ENCODE measurements at places on chromosomes 1 and 21.

DNA sequence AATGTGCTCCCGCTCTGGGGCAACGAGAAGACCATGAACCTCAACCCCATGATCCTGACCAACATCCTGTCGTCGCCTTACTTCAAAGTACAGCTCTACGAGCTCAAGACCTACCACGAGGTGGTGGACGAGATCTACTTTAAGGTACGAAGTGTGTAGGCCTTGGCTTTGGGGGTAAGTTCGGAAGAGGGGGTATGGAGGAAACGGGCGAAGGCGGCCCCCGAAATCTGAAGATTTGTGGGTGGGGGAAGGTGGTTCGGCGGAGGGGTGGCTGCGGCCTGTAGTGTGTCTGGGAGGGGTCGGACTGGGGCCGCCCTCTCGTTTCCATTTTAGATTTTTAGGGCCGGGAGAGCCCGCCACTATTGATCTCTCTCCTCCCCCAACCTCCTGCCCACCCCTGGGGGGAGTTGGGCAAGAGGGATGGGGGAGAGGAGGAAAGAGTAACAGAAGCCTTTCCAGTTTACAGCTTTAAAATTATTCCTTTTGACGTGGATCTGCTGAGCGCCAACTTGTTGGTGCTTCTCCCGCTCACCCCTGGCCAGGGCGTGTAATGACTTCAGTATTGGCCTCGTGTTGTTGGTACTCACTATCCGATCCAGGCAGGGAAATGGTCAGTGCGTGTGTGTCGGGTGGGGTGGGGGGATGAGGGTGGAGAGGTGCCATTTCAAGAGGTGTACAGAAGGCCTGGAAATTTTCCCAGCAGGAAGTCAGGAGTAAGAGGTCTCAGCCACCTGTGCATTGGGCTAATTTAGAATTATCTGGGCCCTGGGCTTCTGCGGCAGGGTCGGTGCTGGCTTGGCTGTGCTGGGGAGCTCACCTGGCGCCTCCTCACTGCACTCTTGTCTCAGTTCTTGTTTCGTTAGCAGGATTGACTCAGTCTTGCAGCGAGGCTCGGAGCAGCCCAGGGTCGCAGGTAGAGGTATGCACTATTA lies 880 bp downstream of the PRPF38B start:
- DNase-seq = peak; percentile 57

DNA sequence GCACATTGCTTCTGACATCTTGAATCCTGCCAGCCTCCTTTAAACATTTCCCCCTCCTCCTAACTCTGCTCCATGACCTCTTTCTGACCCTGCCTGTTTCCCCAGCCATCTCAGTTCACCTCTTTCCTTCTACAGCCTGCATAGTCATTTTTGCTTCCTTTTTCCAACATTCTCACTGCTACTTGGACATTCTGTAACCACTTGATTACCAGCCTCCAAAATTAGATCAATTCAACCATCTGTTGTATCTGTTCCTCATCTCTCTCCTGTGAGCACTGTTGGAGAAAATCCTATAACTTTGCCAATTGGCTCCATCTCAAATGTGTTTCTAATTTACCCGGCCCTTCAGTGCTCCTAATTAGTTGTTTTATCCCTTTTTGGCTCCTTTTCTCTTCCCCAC lies 27.5 kb upstream of the GPR88 start:
- no peak for DNase-seq

- DNase-seq = peak; percentile 59
Observed at GRCh38 chr1:202656057-202656456, 54.2 kb downstream of the SYT2 start.

- no peak for DNase-seq
Observed at GRCh38 chr1:226677027-226678020, 61.8 kb downstream of the ITPKB start.

GRCh38 chr1:160346958-160347357 lies 3.8 kb downstream of the NCSTN start:
- no peak for DNase-seq

DNA sequence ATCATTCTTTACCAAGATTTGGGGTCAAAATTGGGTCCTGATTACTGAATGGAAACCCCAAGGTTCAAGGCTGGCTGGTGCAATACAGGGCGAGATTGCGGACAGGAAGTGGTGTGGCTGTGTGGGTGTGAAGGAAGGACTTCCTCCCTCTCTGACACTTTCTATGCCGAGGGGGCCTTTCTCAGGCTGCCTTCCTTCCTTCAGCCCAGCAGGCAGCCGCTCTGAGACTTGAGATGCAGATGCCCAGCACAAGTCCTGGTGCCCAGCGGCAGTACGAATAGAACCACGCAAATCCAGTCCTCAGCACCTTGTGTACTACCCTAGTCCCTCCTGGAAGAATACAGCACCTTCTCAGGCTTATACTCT lies 16.3 kb downstream of the BATF3 start:
- DNase-seq = no peak

DNA sequence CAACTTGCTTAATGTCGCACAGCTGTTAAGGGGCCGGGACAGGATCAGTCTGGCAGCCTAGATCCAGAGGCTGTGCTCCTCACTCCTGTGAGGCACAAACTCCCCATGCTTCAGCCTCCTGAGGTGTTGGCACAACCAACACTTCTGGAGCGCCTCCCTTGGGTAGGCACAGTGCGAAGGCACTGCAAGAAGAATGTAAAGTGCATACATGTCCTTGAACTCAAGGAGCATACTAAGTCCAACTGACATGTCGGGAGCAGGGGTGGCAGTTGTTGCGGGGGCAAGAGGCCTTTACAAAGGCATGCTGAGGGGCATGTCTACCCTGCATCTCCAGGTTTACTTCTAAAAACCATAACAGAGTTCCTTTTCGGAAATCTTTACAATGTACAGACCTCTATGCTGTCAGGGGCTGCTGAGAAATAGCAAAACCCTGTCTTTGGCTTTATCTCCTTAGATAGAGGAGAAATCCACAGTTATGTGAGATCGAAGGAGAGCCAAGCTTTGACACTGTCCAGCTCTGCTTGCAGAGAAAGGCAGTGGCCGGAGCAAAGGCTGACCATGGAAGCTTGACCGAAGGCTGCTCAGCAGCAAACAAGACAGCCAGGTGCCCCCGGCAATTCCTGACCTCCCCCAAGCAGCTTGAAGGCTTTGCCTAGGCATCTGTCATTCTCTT lies 93.9 kb downstream of the CDC7 start:
- DNase-seq = peak; percentile 40

DNA sequence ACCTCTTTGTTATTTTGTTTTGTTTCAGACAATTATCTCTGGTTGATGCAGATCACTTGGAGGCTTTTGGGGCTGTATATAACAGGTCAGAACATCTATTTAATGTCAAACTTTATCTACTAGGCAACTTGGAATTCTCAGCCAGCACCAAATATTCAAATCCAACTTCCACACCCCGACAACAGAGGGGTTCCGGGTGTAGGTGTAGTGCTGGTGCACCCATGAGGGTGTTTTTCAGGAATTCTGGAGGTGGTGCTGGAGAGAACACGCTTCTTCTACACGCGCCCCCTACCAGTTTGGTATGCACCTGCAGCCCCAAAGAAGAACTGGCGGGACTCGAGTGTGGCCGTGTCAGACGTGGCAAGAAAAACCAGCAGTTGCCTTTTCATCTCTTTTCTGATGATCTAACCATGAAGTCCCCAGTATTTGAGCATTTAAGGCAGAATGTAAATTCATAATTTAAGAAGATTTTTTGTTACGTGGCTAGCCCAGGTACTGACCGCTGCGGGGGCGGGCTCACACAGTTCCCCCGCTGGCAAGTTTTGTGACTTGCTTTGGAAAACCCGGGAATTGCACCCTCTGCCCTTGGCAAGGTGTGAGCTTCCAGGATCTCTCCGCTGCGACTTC lies 462 bp upstream of the TLCD4 start:
- peak; percentile 79 for DNase-seq

DNA sequence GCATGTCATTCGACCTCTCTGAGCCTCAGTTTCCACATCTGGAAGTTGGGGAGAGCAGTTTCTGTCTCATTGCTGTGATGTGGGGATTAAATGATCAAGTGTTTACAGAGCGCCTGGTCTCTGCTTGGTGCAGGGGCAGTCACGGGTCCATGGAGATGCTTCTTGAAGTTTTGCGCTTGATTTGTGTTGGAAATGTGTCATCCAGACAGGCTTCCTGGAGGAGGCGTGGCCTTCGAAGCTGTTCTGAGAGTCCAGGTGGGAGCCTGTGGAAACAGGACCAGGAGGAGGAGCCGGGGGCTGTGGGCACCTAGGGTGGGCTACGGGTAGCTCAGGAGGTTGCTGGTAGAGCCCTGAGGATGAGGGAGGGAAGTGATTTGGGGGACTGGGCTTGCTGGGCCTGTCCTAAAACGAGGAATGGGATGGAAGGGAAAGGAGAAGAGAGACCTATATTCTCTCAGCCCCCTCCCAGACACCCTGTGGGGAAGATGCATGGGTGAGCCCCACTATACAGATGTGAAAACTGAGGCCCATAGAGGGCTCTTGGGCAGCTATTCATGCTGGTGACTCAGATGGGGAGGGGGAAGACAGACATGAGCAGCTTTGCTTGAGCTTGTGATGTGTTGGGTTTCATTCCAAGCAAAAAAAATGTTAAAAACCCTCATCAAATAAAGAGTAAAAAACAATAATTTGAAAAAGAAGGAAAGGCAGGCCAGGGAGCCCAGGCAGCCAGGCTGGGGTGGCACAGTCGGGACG lies 107.2 kb upstream of the WNT4 start:
- DNase-seq = no peak

GRCh38 chr1:158055854-158056253 lies 62.4 kb downstream of the KIRREL1 start:
- DNase-seq = no peak

GRCh38 chr1:109516872-109517271 lies 7.3 kb upstream of the AMIGO1 start:
- DNase-seq = no peak

GRCh38 chr1:47830021-47830420 lies 167.2 kb downstream of the TRABD2B start:
- no peak for DNase-seq

- no peak for DNase-seq
Observed at GRCh38 chr1:101086783-101087182, 61.2 kb upstream of the DPH5 start.

- peak; percentile 47 for DNase-seq
Observed at GRCh38 chr1:57423656-57424211, at the start of gene DAB1. Gene DAB1 (minus strand): TSS chr1:57424060. CDS start chr1:57291030, 133,030 bp downstream.

GRCh38 chr21:16199539-16199938 lies 469.8 kb downstream of the USP25 start:
- no peak for DNase-seq

- DNase-seq = no peak
Observed at GRCh38 chr1:205499789-205500188, 4.7 kb upstream of the CDK18 start.

DNA sequence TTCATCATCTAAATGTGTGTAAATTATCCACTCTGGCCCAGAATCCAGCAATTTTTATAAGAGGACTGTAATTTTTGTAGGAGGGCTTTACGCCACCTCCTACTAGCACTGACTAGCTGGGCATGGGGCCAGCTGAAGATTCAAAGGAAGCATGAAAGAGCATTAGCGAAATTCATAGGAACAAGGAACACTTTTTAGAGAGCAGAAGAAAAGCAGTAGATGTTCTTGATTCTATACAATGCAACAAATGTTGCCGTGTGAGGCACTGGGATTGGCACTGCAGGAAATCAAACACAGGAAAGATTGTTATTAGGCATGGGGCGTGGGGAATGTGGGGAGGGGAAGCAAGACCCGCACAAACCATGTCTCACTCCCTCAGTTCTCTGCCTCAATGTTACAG lies 58.4 kb upstream of the PARP1 start:
- no peak for DNase-seq

GRCh38 chr1:12553963-12554362 lies 64.0 kb downstream of the DHRS3 start:
- peak; percentile 26 for DNase-seq

DNA sequence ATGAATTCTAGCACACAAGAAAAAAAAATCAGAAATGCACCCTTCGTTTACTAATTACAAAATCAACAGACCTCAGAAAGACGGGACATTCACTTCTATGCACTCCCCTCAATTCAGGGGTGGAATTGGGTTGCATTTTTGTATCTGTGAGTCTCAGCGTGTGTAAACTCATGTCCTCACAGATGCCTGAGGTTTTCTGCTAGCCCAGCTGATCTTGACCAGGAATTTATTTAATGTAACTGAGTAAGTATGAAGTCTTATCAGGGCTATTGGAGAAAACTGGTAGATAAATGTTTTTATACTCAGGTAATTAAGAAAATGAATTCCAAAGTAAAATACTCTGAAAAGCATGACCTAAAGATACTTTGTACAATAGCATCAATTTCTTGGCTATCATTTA lies 167.7 kb downstream of the RUNX1 start:
- DNase-seq = no peak

GRCh38 chr1:203202431-203203245 lies 16.1 kb upstream of the CHI3L1 start:
- peak; percentile 64 for DNase-seq

DNA sequence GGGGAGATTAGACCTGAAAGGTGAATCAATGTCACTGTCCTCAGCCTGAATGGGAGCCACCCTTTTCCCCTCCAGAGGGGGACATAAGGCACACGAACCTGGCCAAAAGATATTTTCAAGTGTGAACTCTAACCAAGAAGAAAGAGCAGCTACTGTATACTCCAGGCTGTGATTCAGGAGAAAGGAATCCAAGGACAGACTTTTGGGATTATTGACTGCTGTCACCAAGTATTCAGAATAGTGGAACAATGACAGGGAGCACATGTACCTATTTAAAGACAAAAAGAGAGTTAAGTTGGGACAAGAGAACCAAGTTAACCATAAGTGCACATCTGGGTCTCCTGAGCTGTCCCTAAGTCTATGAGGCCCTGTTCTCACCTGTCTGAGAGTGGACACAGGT lies 2.4 kb downstream of the ICMT start:
- no peak for DNase-seq

- no peak for DNase-seq
Observed at GRCh38 chr1:160637821-160638539, 8.9 kb downstream of the SLAMF1 start.

DNA sequence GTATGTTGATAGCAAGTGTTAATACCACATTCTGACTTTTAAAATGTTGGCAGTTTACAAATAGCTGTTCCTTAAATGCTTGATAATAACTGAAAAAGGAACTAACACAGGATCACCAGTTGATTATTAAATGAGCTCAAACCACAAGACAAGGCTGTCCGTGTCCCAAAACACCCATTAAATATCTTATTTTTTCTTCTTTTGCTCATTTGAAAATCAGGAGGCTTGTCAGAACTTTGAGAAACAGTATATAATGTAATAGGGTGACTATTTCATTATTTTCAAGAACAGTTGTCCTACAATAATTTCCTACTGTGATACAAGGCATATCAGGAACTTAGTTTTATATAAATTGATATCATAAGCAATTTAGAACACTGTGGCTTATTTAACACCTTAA lies 2.7 kb downstream of the CDKN2C start:
- DNase-seq = no peak

DNA sequence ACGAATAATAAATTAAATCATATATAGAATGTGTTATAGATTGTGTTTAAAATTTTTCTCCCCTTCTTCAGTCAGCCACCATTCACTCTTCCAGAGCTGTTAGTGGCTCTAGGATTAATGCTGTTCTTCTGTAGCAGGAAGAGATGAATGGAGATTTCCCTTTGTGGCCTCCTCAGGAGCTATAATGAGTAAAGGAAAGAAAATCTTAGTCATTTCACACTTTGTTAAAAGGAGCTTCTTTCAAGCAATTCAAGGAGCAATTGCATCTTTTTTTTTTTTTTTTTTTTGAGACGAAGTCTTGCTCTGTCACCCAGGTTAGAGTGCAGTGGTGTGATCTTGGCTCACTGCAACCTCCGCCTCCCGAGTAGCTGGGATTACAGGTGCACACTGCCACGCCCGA lies 23.7 kb upstream of the TMCO2 start:
- DNase-seq = no peak

Data from ELF-1 (cell line).